ENCODE measurements at places on chromosomes 6 and 20.

DNA sequence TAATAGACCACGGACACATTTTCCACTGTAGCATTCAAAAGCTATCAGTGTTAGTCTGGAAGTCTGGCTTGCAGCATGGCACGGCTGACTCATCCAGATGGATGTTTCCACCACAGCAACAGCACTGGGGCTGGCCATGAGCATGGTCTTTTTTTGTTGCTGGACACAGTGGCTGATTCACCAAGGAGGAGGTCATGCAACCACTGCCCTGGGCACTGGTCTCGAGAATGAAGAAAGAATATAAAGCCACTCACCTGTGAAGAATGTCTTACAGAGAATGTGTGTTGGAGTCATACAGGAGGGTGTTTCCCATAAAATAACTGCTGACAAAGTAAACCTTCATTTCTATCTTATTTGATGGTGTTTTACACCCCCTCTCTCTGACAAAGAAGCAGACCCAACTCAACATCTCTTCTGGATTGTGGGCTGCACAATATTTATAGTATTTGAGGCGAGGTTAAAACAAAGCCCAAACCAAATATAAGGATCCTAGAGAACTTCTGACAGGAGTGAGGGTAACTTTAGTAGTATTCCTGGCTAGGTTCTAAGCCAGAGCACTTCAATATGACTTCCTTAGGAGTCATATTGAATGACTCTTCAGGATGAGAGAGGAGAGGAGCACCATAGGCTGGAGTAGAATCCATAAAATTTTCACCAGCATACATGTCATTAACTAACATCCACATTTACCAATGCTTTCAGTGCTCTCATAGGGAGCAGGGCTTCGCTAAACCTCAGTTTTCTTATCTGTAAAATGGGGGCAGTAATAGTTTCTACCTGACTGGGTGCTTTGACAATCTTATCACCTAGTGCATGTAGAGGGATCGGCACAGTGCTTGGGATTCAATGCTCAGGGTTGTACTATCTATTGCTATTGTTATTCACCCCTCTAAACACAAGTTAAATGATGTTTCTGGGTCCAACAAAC lies 121.4 kb downstream of the KIF13A start:
- peak; percentile 55 for DNase-seq

DNA sequence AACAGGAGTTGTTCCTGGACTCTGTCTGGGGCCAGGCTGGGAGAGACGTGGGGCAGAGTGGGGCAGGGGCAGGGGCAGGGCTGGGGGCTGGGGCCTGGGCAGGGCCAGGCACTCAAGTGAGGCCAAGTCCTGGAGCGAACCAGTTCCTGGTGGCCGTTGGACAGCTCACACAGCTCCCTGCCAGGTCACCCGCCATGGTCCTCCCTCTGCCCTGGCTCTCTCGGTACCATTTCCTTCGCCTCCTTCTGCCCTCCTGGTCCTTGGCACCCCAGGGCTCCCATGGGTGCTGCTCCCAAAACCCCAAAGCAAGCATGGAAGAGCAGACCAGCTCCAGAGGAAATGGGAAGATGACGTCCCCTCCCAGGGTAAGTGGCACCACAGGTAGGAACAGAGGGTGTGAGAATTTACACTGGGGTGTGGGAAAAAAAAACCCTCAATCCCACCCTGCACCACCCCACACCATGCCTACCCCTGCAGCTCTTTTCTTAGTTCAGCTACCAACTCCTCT lies at the start of gene MCCD1:
Gene MCCD1 (plus strand): TSS at position 142 of the 508 bp plus-strand sequence. CDS start 53 bp downstream, at position 195.
- DNase-seq: no peak

- no peak for DNase-seq
These were observed 17.4 kb upstream of the PLCB4 start for GRCh38 chr20:9051508-9051907.

- peak; percentile 56 for DNase-seq
These were observed 28.1 kb downstream of the SLC52A3 start for GRCh38 chr20:740162-740561.

- DNase-seq: peak; percentile 37
These were observed 132.9 kb downstream of the PXDC1 start for GRCh38 chr6:3618642-3619041.

- DNase-seq: no peak
These were observed 64.9 kb downstream of the SLC24A3 start for GRCh38 chr20:19277381-19277780.

Measured in ureter (tissue), 1 donor.